Activated T-helper 1 cell treated with anti-CD3 and anti-CD28 coated beads, Interleukin-12 subunit alpha, Interleukin-12 subunit beta, Interleukin-2, Interleukin-4 antibody, amounts not matched to agents 30 ng/mL and 10 ng/mL and 1 ng/mL, durations not matched to agents 14 hours and 24 hours and 36 hours (primary cell): ENCODE measurements at places on chromosomes 4 and X.

GRCh38 chr4:25441519-25442117 is 64.6 kb downstream of the ANAPC4 start:
- H3K4me1 ChIP-seq = no peaks in the 10 kb centered on the region
- H3K27me3 ChIP-seq = peaks cover 4% of the 10 kb centered on the region

- H3K36me3 ChIP-seq = peaks cover 21% of the 10 kb centered on the region
- peaks cover 11% of the 10 kb centered on the region for H3K4me1 ChIP-seq
- DNase-seq = no peak
- no peak overlapping the region for H3K27ac ChIP-seq
Observed at GRCh38 chr4:56937262-56937661, 29.6 kb downstream of the REST start.

DNA sequence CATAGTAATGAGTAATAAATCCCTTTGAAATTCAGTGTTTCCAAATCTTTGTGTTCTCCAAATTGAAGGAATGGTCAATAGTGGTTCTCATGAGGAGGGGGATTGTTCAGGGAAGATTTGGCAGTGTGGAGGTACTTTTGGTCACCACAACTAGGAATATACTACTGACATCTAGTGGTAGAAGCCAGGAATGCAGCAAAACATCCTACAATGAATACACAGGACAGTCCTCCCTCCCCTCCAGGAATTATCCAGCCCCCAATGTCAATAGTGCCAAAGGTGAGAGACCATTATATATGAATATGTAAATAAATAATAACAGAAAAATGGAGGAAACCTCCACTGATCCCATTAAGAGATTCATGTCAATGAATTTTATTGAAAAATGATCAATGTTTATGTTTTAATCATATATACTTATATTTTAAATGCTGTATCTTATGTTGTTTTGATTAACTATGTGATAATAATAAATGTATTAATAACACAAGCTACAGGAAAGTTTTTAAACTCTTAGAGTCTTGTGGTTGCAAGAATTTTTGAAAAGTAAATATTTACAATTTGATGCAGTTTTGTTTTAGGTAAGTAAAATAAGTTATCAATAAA is 14.4 kb upstream of the FAM9A start:
- peak; percentile 3 for DNase-seq
- H3K27ac ChIP-seq = no peak overlapping the region
- H3K36me3 ChIP-seq = no peaks in the 10 kb centered on the region
- H3K4me3 ChIP-seq = no peak overlapping the region
- no peaks in the 10 kb centered on the region for H3K4me1 ChIP-seq

- no peak overlapping the region for H3K27ac ChIP-seq
- peaks cover 24% of the 10 kb centered on the region for H3K4me1 ChIP-seq
- no peaks in the 10 kb centered on the region for H3K36me3 ChIP-seq
- DNase-seq = no peak
- no peak overlapping the region for H3K4me3 ChIP-seq
Observed at GRCh38 chr4:74627504-74627903, 166.8 kb downstream of the BTC start.

- no peak for DNase-seq
- no peaks in the 10 kb centered on the region for H3K27me3 ChIP-seq
- no peak overlapping the region for H3K4me3 ChIP-seq
- no peaks in the 10 kb centered on the region for H3K4me1 ChIP-seq
- H3K27ac ChIP-seq = no peak overlapping the region
- H3K36me3 ChIP-seq = no peaks in the 10 kb centered on the region
Observed at GRCh38 chr4:163810755-163811154, 316.3 kb downstream of the TMA16 start.

DNA sequence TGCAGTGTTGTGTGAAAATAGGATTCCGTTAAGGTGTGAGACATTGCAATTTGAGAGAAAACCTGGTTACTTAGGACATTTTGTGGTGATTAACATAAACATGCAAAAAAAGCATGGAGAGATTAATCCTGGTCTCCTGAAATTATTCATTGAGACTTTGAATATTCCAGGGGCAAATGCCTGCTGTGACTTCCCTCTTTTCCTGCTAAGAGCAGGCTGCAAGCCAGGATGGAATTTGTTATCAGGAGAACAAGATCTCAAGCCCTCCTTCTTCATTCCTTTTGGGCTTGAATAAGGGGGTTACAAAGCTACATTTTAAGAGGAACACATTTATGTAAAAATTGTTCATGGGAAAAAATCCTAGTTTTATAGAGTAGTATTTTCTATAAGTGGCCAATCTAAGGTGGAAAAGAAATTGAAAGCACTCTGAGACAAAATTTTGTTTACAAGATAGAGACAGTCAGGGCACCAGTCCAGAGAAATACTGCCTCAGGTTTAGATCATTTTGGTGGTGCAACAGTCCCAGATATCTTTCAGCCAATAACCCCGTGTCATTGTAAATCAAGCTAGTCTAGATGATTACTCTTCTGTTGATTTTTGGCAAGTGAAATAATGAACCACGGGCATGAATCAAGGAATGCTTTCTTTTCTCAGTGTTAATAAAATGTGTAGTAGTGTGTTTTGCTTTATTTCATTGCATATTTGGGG is 1528.3 kb upstream of the AGA start:
- no peaks in the 10 kb centered on the region for H3K27me3 ChIP-seq
- DNase-seq = no peak
- no peak overlapping the region for H3K27ac ChIP-seq
- no peaks in the 10 kb centered on the region for H3K36me3 ChIP-seq

GRCh38 chr4:70712150-70712549 is 9.6 kb upstream of the RUFY3 start:
- no peaks in the 10 kb centered on the region for H3K27me3 ChIP-seq
- no peak overlapping the region for H3K4me3 ChIP-seq
- H3K36me3 ChIP-seq = peaks cover 2% of the 10 kb centered on the region
- no peak overlapping the region for H3K27ac ChIP-seq
- H3K4me1 ChIP-seq = peaks cover 25% of the 10 kb centered on the region

DNA sequence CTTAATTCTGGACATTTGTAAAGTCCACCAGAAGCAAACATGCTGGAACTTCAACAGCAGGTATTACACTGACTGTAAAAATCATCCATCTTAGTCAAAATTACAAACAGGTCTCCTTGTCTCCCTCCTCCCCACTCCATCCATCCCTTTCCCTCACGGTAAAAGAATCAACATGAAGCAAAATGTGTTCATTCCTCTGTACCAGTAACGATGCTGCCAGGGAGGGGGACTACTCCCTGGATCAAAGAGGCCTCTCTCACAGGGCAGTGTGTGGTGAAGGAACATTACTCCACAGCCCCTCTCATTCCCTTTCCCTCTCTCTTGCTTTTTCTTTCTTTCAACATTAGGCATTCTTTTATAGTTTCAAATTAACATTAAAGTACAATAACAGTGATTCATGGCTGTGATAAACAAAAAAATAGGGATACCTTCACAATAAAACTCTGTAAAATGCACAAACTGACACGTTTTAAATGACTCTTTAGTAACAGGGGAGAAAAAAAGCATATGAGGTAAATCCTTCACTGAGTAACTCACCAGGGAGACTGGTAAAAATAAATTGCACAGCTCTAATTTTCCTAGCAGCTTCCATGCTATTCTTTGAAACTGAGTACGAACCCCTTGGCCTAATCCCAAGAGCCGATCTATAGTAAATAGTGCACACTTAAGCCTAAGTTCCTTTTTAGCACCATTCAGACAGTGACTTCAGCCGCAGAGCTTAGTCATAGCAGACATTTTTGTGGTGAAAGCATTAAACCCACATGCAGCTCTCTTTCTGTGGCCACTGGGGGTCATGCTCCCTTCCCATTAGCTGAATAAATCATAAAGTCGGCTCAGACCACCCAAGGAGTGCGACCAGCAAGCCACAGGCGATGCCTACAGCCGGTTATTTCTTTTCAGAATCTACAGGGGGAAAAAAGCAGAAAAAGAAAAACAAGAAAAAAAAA is 215.6 kb upstream of the GYPA start:
- no peaks in the 10 kb centered on the region for H3K4me1 ChIP-seq
- H3K4me3 ChIP-seq = no peak overlapping the region
- no peak overlapping the region for H3K27ac ChIP-seq
- H3K27me3 ChIP-seq = peaks cover 14% of the 10 kb centered on the region
- DNase-seq = no peak

GRCh38 chr4:39170301-39170700 is 12.0 kb upstream of the WDR19 start:
- H3K4me1 ChIP-seq = no peaks in the 10 kb centered on the region
- no peaks in the 10 kb centered on the region for H3K36me3 ChIP-seq
- H3K27me3 ChIP-seq = peaks cover 32% of the 10 kb centered on the region
- no peak overlapping the region for H3K4me3 ChIP-seq

DNA sequence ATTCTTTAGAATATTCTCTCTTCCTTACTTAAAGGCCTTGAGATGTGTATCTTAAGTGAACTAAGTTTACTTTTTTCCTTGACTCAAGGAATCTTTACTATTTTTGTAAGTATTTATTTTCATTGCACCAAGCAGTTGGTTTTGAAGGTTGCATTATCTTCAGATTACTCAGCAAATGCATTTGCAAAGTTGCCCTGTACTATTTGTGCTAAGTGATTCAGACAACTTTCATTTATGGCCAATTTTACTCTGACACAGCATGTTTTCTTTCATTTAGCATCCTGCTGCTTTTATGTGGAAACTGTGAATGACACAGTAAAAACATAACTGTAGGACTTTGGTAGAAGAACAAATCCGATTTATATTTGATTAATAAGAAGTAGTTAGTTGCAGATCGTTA is 191.0 kb downstream of the CCSER1 start:
- H3K27me3 ChIP-seq = peaks cover 3% of the 10 kb centered on the region
- H3K4me3 ChIP-seq = no peak overlapping the region
- H3K27ac ChIP-seq = no peak overlapping the region
- no peaks in the 10 kb centered on the region for H3K4me1 ChIP-seq
- DNase-seq = no peak

- no peaks in the 10 kb centered on the region for H3K4me1 ChIP-seq
- no peak for DNase-seq
- no peaks in the 10 kb centered on the region for H3K36me3 ChIP-seq
- no peak overlapping the region for H3K27ac ChIP-seq
- peaks cover 2% of the 10 kb centered on the region for H3K27me3 ChIP-seq
- no peak overlapping the region for H3K4me3 ChIP-seq
Observed at GRCh38 chr4:25567253-25567652, 88.4 kb upstream of the SLC34A2 start.

- no peaks in the 10 kb centered on the region for H3K4me1 ChIP-seq
- H3K27ac ChIP-seq = no peak overlapping the region
Observed at GRCh38 chr4:54050214-54050904, 14.0 kb downstream of the CHIC2 start.
